ENCODE measurements at places on chromosomes 6 and 20.

DNA sequence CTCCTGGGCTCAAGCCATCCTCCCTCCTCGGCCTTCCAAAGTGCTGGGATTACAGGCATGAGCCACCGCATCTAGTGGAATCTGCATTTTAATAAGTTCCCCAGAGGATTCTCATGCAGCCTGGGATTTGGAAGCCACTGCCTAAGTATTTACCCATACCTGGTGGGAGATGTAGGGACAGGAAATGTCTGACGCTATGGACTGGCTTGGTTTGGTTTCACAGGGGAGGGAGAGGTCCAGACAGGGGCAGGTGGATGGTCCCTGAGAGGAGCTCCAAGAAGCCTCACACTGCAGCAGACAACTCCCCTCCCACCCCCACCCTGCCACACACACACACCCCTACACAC, 4.4 kb downstream of the VSTM2L start:
- DNase-seq, result no peak

- DNase-seq, result no peak
These were observed 251.1 kb upstream of the TBX18 start for GRCh38 chr6:85015396-85015990.

DNA sequence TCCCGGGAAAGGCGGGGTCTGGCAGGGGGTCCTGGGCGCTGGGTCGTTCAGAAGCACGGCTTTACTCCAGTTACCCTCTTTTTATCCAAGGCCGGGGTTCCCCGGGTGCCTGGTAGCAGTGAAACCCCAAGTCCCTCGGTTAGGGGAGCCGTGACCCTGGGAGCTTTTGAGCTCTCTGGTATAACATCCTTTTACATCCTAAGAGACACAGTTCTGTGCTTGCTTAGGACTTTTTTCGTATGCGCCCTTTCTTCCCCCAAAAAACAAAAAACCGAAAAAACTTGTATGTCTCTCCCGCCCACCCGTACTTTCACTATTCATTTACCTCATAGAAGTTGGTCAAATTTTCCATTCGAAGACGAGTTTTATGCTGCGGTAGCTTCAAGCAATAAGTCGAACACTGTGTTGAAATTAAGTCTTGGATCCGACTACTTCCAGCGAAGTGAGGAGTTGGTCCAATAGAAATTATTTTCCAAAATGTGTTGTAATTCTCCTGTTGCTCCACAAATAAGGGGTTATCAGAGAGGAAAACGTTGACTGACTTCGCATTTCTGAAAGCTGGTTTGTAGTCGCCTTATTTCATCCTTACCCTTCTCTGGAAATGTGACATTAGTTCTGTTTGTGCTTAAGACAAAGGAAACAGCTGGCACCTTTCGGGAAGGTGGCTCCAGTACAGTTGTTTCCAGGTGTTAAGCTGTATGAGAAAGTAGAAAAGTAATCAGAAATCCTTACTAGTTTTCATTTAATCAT, 816 bp upstream of the MAN1A1 start:
- DNase-seq, result no peak

DNA sequence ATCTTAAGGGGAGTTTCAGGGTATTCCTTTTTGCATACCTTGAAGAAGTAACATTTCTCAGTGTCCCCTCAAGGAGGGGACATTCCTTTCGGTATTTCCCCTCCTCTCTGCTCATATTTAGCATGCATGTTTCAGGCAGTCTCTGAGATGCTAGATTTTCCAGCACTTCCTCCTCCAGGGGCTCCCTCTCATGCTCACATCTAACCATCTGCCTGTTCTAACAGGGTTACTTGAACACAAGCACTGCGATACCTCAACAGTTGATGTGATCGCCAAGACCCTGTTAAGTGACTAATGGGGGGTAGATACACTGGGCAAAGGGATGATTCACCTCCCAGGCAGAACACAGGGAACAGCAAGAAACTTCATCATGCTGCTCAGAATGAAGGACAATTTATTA, 12.9 kb upstream of the MCM3 start:
- no peak for DNase-seq

- no peak for DNase-seq
These were observed 16.3 kb downstream of the SIRPA start for GRCh38 chr20:1911536-1911935.

GRCh38 chr6:10463491-10464481, 48.9 kb upstream of the TFAP2A start:
- no peak for DNase-seq

- no peak for DNase-seq
These were observed 544 bp downstream of the SMIM29 start for GRCh38 chr6:34248198-34248726.

- DNase-seq, result no peak
These were observed 2.2 kb downstream of the HIVEP2 start for GRCh38 chr6:142942805-142943227.

DNA sequence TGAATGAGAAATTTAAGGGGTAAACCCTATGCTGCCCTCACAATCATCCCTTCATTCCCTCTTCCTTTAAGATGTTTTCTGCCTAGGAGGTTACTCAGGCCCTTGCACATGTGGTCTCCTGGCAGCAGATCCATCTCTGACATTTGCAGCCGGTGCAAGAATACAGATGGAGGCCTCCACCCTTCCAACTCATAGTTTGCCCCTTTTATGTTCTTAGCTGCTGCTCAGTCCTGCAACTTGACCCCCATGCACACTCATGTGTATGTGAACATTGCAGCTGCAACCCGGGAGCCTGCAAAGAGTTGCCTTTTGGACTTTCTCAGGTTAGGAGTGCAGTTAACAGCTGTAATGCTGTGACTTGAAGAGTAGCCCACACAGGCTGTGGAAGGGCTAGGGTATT, 131.9 kb upstream of the SGK1 start:
- DNase-seq, result no peak

DNA sequence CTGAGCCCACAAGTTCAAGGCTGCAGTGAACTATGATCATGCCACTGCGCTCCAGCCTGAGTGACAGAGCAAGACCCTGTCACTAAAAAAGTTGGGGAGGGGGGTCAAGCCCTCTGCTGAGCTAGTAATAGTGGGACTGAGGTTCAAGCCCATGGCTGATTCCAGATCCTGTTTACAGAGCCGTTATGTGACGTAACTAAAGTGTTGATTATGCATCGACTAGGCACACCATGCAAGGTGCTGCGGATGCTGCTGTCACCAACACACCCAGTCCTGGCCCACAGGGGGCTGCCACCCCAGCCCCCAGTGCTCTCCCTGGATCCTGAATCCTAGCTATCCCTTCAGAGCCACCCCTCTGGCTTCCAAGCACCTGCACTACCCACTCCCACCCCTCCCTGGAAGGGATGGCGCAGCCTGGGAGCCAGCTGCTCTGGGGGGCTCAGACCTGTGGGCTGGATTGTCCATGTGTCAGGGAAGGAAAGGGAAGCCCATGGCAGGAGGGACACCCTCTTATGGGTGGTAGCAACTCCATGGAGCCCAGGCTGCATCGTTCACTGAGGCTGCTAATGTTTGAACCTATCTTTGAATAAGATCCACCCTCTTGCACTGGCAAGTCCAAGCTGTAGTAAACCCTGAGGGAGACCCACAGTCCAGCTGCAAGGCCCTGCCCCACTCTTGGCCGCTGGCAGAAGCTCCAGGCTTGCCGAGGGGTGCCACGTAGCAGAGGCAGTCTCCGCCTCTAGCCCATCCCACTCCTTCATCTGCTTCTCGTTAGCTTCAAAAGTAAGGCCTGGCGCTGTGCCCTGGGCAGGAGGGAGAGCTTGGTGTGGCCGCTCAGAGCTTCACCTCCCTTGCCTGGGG, 95.0 kb downstream of the SNX5 start:
- DNase-seq, result no peak

DNA sequence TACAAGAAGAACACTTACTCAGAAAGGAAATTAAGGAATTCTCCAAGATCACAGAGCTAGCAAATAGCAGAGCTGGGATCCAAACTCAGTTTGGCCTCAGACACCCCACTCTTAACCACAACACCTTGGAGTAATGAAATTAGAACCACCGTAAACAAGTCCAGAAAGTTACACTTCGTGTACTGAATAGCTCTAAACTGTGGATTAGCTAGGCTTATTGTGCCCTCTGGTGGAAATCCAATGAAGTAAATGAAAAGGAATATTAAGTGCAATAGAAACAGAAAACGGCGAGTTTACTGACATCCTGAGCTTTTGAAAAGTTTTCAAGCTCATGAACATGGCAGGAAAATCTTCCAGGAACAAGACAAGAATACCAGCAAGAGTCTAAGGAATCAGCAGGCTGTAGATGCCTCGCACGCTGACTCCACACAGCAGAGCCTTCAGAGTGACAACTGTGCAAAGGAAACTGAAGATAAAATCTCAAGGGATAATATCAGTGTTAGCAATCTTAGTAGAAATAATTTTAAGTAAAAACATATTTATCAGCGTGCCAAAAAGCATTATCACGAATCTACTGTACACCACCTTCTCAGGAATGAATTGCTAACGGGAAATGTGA, 34.6 kb downstream of the FBXO5 start:
- no peak for DNase-seq

DNA sequence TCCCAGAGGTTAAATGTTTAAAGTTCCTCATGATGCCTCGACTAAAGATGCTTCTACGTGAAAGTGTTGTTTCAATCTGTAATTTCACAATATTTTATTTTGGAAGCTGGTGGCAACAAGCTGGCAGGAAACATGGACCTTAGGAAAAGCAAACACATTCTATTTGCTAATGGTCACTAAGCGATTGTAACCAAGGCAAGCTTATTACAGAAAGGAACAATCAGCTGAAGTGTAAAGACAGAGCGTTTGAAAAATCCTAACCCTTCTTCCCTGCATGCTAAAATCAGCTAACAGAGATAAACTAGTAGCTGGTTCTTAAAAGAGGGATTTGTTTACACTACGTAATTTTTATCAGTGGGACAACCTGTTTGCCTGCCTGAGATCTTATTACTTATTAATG, 50.0 kb downstream of the IL20RA start:
- no peak for DNase-seq

- DNase-seq, result no peak
These were observed 62.2 kb upstream of the PLN start for GRCh38 chr6:118485601-118486550.

GRCh38 chr6:34288581-34288980, 39.8 kb upstream of the SMIM29 start:
- DNase-seq, result no peak

- no peak for DNase-seq
These were observed 192.4 kb upstream of the ZNF217 start for GRCh38 chr20:53786071-53786444.

DNA sequence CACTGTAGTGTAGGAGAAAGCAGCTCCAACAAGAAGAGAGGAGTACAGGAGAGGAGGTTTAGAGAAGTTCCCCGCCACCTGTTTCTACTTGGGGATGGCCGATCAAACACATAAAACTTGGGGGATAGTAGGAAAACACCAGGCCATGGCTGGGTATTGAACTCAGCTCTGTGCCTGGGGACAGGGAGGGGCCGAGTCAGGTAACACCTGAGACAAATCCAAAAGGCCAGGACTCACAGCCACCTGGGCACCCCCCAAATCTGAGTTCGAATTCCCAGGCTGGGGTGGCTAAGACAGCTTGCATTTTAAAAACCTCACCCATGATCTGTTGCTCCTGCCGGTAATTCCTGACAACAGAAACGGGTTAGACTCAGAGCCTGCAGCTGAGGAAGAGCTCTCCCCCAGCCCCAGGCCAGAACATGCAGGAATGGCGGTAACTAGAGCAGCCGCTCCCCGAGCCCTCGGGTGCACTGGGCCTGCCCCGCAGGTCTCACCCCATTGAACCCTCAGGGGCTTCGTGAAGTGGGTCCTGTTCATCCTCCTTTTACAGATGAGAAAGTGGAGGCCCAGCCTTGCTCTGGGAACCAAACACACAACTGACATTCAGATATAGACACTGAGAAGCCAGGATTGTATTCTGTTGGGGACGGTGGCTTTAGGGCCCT, 61.0 kb downstream of the TCP11 start:
- no peak for DNase-seq

GRCh38 chr6:12769556-12770256, 53.1 kb downstream of the PHACTR1 start:
- DNase-seq, result no peak

GRCh38 chr6:79241228-79241627, 6.7 kb upstream of the HMGN3 start:
- no peak for DNase-seq

GRCh38 chr6:125050663-125051318, 88.6 kb downstream of the RNF217 start:
- no peak for DNase-seq

DNA sequence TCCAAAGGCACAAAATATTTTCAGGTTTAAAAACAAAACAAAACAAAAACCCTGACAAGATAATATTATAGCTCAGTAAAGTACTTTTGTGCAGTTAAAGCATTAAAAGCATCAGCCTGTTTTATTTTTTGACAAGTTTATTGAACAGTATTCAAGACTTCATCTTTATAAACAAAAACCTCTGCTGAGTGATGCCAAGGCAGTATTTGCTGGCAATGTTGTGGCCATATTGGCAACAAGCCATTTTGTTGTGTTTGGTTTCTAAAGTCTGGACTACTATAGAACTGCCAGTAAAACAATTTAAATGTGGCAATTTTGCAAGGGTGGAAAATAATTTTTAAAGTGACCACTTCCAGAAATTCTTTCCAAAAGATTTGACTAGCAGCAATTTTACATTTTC, 15.9 kb downstream of the CPNE1 start:
- no peak for DNase-seq

- DNase-seq, result no peak
These were observed 327.8 kb upstream of the MAN1A1 start for GRCh38 chr6:119677384-119677783.

- no peak for DNase-seq
These were observed 38.8 kb downstream of the SESN1 start for GRCh38 chr6:109055771-109056235.

- DNase-seq, result no peak
These were observed 20.5 kb upstream of the LTV1 start for GRCh38 chr6:143822584-143823024.

GRCh38 chr6:168949981-168950857, 303.4 kb downstream of the THBS2 start:
- no peak for DNase-seq

- no peak for DNase-seq
These were observed 19.2 kb upstream of the CDKN1A start for GRCh38 chr6:36659271-36659670.

- no peak for DNase-seq
These were observed 2.5 kb downstream of the DEFB132 start for GRCh38 chr20:259981-260380.

DNA sequence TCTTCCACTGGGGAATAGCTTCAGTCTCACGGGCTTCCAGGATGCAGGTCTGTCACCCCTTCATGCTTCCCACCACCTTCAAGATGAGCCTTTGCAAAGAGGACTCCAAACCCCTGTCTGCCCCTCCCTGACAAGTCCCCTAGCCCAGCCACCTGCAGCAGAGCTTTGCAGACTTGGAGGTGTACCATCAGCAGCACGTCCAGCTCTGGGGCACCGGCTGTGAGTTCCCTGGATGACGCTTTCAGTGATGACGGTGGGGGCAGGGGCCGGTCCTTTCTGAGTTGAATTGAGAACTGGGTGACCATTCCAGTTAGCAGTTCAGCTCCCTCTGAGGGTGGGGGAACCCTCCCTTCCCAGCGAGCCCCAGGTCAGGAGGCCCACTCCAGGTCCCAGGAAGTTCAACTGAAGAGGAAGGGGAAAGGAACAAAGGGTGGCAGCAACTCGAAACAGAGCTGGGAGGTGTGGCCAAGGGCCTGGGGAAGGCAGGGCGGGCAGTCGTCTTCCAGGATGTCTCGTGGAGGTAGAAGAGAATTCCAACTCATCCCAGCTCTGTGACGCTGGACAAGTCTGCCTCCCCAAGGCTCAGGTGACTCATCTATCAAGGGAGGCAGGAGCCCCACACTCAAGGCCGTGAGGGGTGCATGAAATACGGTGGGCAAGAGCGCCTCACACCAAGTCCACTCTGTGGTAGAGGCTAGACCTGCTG, 86.0 kb downstream of the PTPN1 start:
- no peak for DNase-seq

GRCh38 chr6:119541132-119541905, 191.8 kb upstream of the MAN1A1 start:
- no peak for DNase-seq

All from activated CD8-positive, alpha-beta memory T cell treated with anti-CD3 and anti-CD28 coated beads for 48 hours (primary cell).